MM.1S (cell line): ENCODE measurements at places on chromosomes 13 and 19.

DNA sequence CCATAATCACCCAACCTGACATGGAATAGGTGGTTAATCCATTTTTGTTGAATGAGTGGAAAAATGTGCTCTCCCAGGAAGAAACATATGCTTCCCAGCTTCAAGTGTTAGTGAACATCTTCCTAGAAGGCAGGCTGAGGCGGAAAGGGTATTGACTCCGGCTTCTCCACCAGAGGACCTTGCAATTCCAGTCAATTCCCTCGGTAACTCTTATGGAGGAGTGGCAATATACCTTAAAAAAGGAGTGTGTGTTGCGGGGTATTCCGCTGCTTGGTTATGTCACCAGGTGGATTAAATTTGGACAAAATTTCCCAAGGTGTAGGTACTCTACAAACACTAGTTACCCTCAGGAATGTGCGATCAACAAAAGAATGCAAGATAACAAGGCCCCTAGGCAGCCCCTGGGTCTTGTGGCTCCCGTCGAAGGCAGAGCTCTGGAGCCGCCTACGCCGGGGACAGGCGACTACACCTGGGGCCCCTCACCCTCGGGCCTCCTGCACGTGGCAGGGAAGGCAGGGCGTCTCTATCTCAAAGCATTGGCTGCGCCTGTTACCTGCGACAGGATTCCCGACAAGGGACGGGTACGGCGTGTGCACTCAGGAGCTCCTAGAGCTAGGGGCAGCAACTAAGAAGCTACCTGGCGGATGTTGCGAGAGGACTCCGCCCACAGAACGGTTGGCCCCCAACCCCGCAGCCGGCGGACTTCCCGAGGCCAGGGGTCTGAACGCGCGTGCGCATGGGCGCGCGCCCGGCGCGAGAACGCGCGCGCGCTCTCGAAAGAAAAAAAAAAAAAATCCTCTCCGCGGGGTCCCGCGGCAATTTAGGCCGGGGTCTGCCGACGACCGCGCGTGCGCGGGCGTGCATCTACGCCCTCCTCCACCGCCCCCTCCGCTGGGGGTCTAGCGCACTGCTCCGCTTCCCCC lies at the start of gene WDR87:
TSS of gene WDR87 (minus strand) at position 649 of the 923 bp plus-strand sequence. CDS start 8,355 bp downstream, outside the sequence.
- H3K36me3 ChIP-seq = no peaks in the 10 kb centered on the region
- H3K27ac ChIP-seq = peak within 1 kb of the TSS; percentile 19; the same call in 1 of the 2 replicates
- H3K4me1 ChIP-seq = peaks cover 7% of the 10 kb centered on the region

- no peaks in the 10 kb centered on the region for H3K36me3 ChIP-seq
- H3K4me3 ChIP-seq = no peak overlapping the region
- H3K4me1 ChIP-seq = no peaks in the 10 kb centered on the region
- peaks cover 72% of the 10 kb centered on the region for H3K27me3 ChIP-seq
- DNase-seq = peak; percentile 67
Observed at GRCh38 chr19:3243819-3244700, 19.6 kb downstream of the CELF5 start.

GRCh38 chr13:24897293-24897692 lies 133.3 kb downstream of the RNF17 start:
- no peak overlapping the region for H3K27ac ChIP-seq
- no peaks in the 10 kb centered on the region for H3K36me3 ChIP-seq
- no peak overlapping the region for H3K4me3 ChIP-seq
- DNase-seq = no peak
- no peaks in the 10 kb centered on the region for H3K27me3 ChIP-seq

GRCh38 chr19:33199441-33200265 lies 5.5 kb downstream of the LRP3 start:
- no peaks in the 10 kb centered on the region; the same call in 1 of the 2 replicates for H3K27me3 ChIP-seq
- H3K27ac ChIP-seq = no peak overlapping the region
- H3K4me3 ChIP-seq = no peak overlapping the region

- H3K27ac ChIP-seq = no peak overlapping the region
- no peaks in the 10 kb centered on the region for H3K27me3 ChIP-seq
- no peak for DNase-seq
- no peaks in the 10 kb centered on the region for H3K4me1 ChIP-seq
- no peak overlapping the region for H3K4me3 ChIP-seq
Observed at GRCh38 chr13:30149248-30149647, 158.1 kb downstream of the KATNAL1 start.

DNA sequence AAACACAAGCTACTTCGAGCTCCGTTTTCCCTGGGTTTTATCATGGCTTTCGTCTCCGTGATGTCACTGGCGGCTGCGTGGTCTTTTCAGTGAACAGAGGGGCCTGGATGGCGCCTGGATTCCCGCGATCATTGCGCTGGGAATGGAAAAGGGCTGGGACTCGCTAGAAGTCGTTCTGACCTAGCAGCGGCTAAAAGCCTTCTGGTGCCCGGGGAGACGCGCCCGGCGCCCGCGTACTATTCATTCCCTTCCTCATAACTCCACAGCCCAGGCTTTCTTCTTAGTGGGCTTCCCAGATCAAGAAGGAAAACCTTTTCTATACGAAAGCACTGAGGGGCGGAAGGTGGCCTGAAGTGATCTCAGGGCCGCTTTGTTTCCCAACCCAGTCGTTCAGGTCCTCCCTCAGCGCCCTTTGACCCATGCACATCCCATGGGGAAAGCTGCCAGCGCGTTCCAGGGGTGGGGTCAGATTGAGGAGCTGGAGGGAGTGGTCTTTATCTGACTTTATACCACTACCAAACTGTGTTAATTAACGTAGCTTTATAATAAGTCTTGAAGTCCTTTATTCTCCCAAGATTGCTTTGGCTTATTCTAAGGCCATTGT lies 96.6 kb downstream of the ELF1 start:
- H3K36me3 ChIP-seq = no peaks in the 10 kb centered on the region
- no peak overlapping the region for H3K4me3 ChIP-seq
- no peaks in the 10 kb centered on the region for H3K4me1 ChIP-seq
- H3K27me3 ChIP-seq = no peaks in the 10 kb centered on the region

GRCh38 chr13:61795580-61795979 lies 379.9 kb upstream of the PCDH20 start:
- H3K27ac ChIP-seq = no peak overlapping the region
- no peaks in the 10 kb centered on the region for H3K27me3 ChIP-seq
- no peak overlapping the region for H3K4me3 ChIP-seq
- no peaks in the 10 kb centered on the region for H3K4me1 ChIP-seq
- no peak for DNase-seq

DNA sequence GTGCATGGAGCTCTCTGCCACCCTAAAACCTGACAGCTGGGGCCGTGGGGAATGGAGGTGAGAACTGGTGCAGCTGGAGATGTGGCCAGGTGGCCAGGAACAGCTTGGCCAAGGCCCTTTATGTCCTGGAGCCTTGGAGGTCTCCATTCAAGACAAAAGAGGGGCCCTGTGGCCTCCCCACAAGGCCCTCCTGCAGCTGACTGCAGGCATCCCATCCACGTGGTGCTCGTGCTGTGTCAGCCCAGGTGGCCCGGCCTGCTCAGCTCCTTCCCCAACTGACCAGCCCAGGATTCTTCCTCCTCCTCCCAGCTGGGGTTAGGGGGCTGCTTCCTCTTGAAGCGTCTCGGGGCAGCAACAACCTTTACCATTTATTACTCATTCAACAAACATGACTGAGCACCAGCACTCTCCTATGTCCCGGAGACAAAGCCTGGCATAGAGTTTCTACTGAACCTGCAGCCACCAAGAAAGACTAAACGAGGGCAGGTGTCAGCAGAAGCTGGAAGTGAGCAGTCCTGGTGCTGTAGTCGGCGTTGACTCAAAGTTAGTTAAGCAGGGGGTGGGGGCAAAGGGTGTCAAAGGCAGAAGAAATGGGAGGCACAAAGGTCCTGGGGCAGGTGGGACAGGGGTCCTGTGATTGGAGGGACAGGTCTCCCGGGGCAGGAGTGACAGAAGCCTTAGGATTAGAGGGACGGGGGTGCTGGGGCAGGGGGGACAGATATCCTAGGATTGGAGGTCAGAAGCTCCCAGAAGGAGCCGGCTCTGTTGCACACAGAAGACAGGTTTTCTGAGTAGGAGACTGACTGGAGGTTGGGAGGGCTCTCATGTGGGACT lies 23.3 kb upstream of the C13orf46 start:
- no peaks in the 10 kb centered on the region for H3K27me3 ChIP-seq
- peaks cover 4% of the 10 kb centered on the region for H3K36me3 ChIP-seq
- H3K4me3 ChIP-seq = no peak overlapping the region
- no peak overlapping the region for H3K27ac ChIP-seq

DNA sequence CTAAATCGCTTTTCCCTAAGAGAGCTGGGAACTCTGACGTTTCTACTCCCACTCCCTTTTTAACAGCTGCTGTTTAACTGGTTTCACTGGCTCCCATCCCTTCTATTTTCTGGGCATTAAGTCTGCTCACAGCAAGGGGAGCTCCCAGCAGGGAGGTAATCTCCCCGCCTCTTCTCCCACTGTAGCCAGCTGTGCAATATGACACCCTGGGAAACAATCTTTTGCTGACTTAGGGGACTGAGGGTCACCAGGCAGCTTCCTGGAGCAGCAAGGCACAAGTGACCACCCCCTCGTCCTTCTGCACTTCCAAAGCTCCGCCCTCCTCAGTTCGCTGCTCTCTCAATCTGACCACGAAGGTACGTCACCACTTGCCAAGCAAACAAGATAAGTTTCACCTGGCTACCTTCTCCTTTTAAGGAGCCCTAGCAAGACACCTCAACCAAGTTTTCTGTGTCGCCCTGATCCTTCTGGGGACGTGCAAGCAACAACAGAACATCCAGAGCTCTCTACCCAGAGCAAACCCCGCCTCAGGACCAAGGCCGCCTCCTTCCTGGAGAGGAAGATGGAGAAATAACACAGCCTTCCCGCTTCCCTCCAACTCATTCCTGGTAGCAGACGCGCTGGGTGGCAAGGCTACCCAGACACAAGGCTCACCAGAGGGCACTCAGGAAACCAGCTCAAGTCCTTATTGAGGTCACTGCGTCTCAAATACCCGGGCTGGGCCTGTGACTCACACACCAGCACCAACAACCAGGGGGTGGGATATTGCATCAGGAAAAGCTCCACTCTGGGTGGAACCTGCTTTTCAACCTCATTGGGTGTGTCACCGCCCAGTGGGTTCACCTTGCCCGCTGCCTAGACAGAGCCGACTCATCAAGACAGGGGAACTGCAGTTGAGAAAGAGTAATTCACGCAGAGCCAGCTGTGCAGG lies 92.4 kb downstream of the STK24 start:
- no peak for DNase-seq
- no peaks in the 10 kb centered on the region for H3K36me3 ChIP-seq
- peaks cover 24% of the 10 kb centered on the region for H3K4me1 ChIP-seq
- no peak overlapping the region for H3K27ac ChIP-seq

DNA sequence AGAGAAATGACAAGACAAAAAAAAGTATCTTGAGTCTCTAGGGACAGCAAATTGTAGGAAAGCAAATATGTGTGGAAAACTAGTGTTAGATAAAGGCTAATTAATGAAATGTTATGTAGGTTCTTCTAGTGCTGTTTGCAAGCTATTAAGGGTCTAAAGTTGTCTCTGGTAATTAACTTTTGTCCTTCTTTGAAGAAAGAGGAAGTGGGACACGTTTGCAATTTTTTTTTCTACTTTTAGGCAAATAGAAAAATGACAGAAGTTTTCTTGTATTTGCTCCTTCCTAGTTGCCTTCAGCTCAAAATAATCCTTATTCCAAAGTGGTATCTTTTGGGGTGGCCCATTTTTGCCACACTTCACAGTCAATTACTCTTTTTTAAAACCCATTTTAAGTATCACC lies 1877.7 kb upstream of the PRR20A start:
- no peaks in the 10 kb centered on the region for H3K36me3 ChIP-seq
- no peak overlapping the region for H3K27ac ChIP-seq
- H3K4me1 ChIP-seq = no peaks in the 10 kb centered on the region
- H3K27me3 ChIP-seq = no peaks in the 10 kb centered on the region
- H3K4me3 ChIP-seq = no peak overlapping the region

GRCh38 chr19:8639821-8640401 lies 9.5 kb downstream of the NFILZ start:
- H3K36me3 ChIP-seq = no peaks in the 10 kb centered on the region
- no peak for DNase-seq
- H3K27me3 ChIP-seq = peaks cover 56% of the 10 kb centered on the region
- H3K27ac ChIP-seq = no peak overlapping the region
- no peaks in the 10 kb centered on the region for H3K4me1 ChIP-seq
- no peak overlapping the region for H3K4me3 ChIP-seq

DNA sequence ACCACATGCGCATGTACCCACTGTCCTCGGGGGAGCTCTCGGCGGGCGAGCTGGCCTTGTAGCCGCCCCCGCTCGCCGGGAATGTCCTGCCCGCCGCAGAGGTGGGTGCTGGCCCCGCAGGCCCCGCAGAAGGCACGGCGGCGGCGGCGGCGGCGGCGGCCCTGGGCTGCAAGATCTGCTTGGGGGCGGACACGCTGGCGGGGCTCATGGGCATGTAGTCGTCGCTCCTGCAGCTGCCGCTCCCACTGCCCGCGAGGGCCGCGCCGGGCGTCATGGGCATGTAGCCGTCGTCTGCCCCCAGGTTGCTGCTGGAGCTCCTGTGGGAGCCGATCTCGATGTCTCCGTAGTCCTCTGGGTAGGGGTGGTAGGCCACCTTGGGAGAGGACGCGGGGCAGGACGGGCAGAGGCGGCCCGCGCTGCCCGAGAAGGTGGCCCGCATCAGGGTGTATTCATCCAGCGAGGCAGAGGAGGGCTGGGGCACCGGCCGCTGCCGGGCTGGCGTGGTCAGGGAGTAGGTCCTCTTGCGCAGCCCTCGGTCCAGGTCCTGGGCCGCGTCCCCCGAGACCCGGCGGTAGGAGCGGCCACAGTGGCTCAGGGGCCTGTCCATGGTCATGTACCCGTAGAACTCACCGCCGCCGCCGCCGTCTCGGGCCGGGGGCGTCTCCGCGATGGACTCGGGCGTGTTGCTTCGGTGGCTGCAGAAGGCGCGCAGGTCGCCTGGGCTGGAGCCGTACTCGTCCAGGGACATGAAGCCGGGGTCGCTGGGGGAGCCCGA lies 2.4 kb downstream of the IRS2 start:
- peaks cover 10% of the 10 kb centered on the region for H3K4me1 ChIP-seq
- no peak for DNase-seq

- peaks cover 12% of the 10 kb centered on the region for H3K4me1 ChIP-seq
- H3K4me3 ChIP-seq = no peak overlapping the region
- H3K36me3 ChIP-seq = no peaks in the 10 kb centered on the region
- H3K27ac ChIP-seq = no peak overlapping the region
- DNase-seq = no peak
Observed at GRCh38 chr13:99322297-99323103, 15.3 kb upstream of the GPR183 start.

DNA sequence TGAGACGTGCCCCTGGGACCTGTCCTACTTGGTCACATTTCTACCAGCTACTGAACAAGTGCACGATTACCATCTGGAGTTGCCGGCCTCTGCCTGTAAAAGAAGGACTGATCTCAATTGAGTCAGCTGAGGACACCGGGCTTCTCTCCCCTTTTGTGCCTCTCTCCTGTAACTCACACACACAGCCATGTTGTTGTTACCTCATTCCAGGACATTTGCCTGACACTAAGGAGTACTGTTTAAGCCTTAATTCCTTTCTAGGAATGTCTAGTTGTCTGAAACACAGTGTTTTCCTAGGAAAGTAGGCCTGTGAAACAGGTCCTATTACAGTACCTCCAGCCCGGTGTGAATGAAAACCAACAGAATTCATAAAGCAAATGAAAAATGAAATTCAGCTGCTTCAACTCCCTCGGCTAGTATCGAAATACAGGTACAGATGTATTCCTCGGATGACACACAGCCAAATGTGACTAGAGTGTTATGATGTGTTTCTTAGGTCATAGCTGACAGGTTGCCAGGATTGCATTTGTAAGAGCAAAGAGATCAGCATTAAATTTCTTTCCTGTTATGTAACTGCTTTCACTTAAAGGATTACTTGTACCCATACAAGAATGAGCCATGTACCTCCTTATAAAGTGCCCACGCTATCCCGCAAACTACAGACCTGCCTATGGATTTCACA lies 152.0 kb upstream of the IRS2 start:
- no peaks in the 10 kb centered on the region for H3K36me3 ChIP-seq
- H3K27ac ChIP-seq = no peak overlapping the region
- H3K27me3 ChIP-seq = no peaks in the 10 kb centered on the region
- H3K4me1 ChIP-seq = no peaks in the 10 kb centered on the region
- DNase-seq = no peak

GRCh38 chr19:38686530-38686888 lies 39.1 kb downstream of the ACTN4 start:
- DNase-seq = no peak
- peak overlapping the region; percentile 93 for H3K27ac ChIP-seq
- H3K4me3 ChIP-seq = no peak overlapping the region
- no peaks in the 10 kb centered on the region for H3K27me3 ChIP-seq
